ENCODE measurements at places on chromosomes 4 and X.

DNA sequence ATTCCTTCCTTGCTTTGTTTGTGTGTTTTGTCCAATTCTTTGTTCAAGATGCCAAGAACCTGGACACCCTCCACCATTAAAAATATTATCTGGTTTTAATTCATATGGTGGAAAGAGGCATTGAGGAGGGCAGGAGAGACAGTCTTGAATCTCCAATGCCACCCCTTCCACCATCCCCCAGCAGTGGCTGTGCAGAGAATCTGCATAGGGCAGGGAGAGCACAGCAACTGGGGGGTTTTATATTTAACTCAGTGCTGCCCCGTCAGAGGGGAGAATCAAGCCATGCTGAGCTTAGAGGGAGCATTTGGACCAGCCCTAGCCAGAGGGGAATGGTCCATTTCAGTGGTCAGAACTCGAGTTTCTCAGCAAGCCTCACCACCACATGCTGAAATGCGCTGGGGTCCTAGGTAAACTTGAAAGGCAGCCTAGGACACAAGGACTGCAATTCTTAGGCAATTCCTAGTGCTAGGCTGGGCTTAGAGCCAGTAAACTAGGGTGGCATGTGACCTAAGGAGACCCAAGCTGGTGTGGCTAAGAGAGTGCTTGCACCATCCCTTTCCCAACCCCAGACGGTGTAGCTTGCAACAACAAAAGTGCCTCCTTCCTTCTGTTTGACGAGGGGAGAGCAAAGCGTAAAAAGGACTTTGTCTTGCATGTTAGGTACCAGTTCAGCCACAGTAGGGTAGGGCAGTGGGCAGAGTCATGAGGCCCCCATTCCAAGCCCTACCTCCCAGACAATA, 34.2 kb downstream of the CCDC158 start:
- DNase-seq = peak; percentile 9

DNA sequence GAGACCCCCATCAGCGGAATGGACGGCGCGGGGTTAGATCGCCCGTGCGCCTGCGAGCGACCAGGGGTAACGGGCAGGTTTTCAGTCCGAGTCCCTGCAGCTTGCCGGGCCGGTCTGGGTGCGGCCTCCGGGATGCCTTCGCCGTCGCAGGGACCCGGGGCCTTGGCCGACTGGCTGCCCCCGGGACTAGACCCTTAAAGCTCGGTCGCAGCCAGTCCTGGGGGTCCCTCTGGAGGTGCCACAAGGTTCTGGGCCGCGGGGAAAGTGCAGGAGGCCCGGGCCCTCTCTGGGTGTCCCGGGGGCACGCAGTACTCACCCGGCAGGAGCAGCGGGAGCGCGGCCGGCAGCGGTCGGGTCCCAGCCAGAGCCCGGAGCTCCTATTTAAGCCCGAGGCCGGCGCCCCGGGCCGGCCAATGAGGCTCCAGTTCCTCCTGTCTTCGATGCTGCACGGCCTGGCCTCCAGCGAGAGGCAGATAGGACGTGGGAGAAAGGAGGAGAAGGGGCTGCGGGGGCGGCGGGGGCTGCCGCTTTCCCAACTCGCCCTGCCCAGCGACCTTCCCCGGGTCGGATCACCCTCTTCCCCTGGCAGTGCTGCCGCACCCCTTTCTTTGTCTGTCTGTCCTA, at the start of gene SPON2:
Gene SPON2, minus strand, starts transcription at position 356 of the 624 bp plus-strand sequence.
- no peak for DNase-seq

DNA sequence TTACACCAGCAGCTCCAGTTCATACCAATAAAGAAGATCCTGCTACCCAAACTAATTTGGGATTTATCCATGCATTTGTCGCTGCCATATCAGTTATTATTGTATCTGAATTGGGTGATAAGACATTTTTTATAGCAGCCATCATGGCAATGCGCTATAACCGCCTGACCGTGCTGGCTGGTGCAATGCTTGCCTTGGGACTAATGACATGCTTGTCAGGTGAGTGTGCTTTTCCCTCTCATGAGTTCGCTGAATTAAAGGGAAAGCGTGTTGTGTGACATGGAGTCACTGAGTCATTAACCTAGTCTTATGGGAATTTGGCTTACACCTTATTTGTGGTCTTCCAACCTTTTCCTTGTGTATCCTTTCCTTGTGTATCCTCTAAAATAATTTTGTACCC, 15.9 kb downstream of the TMEM165 start:
- DNase-seq = no peak

DNA sequence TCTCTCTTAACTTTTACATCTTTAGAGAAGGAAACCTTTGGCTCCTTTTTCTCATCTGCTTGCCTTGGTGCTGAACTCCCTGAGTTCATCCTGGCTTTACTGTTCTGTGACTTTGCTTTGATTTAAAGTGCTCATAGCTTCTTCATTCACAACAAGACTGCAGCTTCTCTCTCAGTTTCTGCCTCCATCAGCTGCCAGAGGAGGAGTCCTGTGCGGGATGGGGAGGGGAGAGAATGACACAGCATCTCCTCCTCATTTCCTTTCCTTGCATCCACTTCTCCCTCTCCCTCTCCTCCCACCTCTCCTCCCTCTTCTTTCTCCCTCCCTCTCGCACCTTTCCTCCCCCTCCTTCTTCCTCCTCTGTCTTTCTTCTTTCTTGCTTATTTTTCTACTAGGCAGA, 42.0 kb downstream of the CBLL2 start:
- DNase-seq = no peak

All from CD4-positive, alpha-beta T cell treated with Interleukin-1 beta for 1 hour (primary cell).